ENCODE measurements at places on chromosomes 16 and 17.

DNA sequence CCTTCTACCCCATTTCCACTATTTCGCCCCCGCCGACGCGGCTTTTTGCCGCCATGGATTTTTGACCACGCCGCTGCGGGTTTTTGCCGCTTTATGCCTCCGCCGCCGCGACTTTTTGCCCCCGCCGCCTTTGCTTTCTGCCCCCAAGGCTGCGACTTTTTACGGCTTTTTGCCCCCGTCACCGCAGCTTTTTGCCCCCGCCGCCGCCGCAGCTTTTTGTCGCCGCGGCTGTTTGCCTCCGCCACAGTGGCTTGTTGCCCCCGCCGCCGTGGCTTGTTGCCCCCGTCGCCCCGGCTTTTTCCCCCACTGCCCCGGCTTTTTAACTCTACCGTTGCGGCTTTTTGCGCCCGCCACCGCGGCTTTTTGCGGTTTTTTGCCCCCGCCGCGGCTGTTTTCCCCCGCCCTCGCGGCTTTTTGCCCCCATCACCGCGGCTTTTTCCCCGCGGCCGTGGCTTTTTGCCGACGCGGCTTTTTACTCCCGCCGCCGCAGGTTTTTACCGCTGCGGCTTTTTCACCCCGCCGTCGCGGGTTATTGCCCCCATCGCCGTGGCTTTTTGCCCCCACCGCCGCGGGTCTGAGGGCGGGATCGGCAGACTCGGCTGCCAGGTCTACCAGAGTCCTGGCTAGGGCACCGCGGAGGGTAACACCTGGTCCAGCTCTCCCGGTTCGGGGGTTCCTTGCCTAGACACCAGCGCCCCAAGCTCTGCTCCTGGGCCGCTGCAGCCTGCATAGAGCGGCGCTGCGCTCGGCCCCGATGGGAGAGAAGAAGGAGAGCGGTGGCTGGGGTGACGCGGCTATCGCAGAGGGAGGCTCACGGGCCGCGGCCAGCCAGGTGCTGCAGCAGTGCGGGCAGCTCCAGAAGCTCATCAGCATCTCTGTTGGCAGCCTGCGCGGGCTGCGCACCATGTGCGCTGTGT, 562.7 kb upstream of the WSB1 start:
- no peak for DNase-seq

DNA sequence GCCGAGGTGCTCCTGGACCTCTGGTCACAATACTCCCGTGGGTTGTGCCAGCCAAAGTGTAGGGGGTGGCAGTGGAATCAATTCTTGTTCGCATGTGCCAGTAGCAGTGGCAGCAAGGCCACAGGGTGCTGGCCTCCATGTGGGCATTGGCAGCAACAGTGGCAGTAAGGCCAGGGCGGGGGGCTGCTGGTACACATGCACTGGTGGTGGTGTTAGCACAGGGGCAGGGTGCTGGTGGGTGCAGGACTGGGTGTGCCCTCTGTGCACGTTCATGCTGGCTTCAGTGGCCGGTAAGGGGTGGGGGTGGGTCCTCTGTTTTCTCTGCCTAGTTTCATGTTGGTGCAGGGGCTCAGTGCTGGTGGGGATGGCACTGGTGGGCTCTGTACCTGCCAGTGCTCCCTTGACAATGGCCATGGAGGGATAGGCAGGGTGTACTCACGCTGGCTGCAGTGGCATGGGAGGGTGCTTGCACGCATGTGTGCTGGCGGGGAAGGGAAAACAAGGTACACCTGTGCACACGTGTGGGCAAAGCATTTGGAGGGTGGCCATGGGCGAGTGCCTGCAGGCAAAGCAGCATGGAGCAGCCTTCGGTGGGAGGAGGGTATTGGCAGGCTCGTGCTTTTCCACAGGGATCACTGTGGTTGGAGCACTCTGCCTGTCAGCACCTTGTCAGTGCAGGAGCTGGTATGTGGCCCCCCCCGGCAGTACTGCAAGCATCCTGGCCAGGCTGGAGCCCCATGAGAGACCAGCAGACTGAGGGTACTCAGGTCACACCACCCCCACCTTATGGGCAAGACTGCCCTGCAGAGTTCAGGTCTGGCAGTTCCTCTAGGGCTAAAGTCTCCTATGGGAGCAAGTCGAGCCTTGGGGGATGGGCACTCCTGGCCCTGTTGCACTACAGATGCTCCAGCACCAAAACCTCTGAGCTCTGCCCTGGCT, 35.8 kb downstream of the NF1 start:
- no peak for DNase-seq

DNA sequence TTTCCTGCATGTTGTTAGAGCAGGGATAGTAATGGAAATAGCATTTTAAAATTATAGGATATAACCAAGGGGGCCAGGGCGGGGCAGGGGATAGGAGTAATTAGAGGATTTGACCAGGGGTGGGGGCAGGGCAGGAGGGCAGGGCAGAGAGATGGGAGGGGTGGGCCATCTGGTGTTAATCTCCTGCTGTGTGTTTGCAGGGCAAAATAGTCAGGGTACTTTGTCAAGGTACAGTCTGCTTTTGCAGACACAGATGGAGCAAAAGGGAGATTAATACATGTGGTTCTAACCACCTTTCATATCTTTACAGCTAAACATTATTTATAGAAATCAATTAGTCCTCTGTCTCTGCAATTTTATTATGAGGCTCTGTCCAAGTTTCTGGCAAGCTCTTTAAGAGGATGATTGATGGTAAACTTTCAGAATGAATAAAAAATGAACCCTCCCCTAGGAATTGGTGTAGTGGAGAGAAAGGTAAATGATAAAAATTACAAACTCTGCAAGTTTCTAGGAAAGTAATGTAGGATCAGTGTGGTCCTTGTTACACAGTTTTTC, 6.6 kb downstream of the ANKFN1 start:
- DNase-seq, result no peak

DNA sequence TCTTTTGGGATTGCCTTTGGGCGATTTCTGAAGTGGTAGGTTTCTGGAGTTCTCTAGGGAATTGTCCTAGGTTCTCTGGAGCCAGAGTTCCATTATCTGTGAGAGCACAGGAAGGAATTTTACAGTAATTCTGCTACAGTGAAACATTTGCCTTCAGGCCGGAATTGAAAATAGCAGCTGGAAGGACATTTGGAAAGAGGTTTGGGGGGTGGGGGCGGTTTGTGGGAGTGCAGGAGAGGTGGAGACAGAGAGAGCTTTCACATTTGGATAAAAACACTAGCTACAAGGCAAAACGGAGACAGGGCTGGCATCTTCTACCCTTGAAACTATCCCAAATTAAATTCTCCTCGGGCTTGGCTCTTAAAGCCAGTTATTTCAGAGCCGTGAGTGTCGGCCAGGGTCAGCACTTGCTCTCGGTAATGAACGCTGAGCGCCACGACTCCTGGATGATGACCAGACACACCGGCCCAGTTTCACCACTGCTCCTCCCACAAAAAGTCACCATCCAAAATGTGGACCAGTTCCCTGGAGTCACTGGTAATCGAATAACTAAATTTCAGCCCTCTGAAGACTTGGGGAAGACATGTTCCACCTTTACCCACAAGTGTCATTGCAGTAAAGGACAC, 67.7 kb upstream of the TANC2 start:
- no peak for DNase-seq

- no peak for DNase-seq
Observed at GRCh38 chr17:80836971-80837481, 154.6 kb upstream of the CHMP6 start.

DNA sequence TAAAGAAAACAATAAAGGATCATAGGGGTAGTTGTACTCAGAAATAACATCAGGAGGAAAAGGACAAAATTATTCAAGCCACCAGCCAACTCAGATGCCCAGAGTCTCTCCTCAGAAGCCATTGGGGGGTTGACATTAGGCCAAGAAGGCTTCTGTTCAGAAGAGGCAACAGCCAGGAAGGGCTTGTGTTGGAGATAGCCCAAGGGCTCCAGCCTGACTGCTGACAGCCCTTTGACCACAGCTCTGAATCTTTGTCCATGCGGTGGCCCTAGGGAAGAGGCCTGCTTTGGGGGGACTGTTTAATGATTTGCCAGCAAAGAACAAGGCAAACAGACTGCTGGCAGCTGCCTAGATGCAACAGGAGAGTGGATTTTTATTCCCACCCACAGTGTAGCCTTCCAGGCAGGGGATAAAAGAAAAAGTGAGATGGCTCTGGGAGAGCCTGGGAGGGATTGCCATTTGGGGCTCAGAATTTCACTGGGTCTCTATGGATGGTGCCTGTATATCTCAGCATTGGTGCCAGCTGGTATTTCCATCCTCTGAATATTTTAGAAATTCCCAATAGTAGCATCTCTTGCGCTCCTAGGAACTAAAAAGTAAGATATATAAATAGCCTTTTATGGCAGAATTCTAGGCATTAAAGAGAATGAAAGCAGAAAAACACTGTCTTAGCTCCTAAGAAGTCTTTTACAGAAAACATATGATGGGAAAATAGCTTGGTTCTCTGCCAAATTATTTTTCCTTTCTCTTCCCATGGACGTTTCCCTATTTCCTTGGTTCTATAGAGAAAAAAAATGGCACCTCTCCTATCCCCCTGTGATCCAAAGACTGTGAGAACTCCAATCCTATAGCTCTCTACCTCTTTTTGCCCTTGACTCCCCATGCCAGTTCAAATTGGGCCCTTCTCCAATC, 29.4 kb upstream of the SUPT4H1 start:
- no peak for DNase-seq

DNA sequence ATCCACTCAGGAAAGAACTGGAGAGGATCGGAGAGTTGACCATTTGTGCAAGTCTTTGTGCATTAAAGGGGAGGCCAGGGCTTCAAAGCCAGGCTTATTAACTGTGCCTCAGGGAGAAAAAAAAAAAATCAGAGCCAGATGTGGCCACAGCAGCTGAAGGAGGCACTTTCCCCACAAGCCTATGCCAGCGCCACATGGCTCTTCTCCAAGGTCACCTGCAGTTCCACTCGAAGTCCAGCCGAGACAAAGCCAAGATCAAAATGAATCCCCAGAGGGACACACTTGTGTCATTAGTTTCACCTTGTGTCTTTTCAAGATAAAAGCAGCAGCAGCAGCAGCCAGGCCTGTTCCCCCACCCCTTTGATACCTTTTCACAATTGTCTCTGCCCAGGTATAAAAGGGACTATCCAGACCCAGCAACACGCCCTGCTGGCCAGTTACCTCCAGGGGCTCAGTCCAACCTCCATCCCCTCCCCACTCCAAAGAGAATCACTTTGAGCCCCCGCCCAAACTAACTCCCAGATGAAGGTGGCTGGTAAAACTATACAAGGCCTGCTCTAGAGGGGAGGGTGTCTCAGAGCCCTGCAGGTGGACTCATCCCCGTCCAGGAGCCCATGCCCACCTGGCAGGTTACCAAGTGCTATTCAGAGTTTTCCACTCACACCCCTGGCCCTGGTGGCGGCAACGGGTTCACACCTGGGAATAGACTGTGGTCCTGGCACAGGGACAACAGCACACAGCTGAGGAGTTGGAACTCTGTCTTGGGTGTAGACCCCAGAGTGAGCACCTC, 29.2 kb downstream of the AXIN2 start:
- DNase-seq, result no peak

- no peak for DNase-seq
Observed at GRCh38 chr17:66764506-66764905, 70.4 kb upstream of the CACNG5 start.

DNA sequence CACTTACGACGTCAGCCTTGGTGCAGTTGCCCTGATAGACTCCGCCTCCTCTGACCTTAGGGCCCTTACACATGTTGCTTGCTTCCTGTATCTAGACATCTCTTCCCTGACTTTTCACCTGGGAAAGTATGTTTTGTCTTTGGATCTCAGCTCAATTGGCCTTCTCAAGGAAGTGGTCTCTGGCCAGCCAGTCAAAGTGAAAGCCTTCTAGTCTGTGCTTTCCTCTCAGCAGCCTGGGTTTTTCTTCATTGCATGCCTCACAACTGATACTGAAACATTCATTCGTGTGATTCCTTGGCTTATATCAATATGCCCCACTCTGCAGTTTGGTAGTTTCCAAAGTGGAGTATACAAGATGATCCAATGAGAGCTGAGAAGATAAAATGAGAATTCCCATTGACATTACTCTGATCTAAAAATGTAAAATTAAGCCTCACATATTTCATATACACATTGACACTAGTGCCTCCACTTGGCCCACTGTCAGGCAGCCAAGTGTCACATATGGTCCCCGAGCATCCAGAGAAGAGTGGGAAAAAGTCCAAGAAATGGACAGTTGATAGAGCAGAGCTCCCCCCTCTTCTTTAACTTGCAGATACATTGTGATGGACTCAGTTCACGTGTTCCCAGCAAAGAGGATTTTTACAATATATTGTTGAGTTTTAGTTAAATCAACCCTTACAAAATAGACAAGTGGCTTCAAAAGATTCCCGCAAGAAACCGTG, 371.2 kb upstream of the ASIC2 start:
- no peak for DNase-seq

- no peak for DNase-seq
Observed at GRCh38 chr17:48543107-48543853, 1.6 kb downstream of the HOXB2 start.

DNA sequence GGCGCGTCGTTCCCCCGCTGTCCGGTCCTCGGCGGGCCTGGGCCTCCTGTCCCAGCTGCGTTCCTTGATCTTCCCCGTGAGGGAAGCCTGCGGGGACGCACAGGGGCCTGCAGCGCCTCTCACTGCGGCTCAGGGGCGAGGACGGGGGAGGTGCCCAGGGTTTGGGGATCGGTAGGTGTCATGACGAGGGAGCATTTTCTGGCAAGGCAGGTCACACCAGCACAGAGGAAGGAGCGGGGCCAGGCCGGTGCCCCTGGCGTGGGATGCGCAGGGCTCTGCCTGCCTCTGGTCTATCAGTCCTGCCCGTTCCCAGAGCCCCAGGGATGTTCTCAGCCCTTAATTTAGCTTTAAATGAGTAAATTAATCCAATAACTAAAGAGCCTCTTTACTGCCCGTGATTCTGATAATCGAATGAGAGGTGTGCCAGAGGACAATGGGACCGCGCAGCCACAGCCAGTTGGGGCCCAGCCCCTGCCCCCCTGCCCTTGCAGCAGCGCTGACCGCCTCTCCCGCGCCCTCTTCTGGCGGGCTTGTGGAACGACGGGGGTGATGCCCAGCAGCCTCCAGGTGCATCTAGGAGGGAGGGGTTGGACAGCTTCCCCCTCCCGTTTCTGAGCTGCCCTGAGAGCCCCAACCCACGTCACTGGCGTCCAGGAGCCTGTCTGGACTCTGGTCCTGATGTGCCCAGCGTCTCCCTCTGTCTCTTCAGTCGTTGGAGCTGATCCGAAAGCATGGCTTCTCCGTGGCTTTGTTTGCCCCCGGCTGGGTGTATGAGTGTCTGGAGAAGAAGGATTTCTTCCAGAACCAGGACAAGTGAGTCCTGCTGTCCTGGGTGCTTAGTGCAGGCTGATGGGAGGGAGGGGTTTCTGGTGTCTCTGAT, 7.9 kb downstream of the ENGASE start:
- peak; percentile 52 for DNase-seq

GRCh38 chr17:52147872-52148271, 10.6 kb downstream of the CA10 start:
- peak; percentile 98 for DNase-seq

Measured in Kasumi-1 (cell line).